Activated T-cell treated with anti-CD3 and anti-CD28 coated beads, Interleukin-2, amount 50 U/mL, for 48 hours (primary cell): ENCODE measurements at places on chromosomes 2 and 18.
A peak's percentile ranks its signal among the peaks of the same experiment; 100 is the strongest.

- DNase-seq = no peak
Observed at GRCh38 chr2:236946871-236947270, 138.8 kb upstream of the COPS8 start.

- no peak for DNase-seq
Observed at GRCh38 chr2:146874260-146874658, 970.6 kb upstream of the ACVR2A start.

- DNase-seq = no peak
Observed at GRCh38 chr2:1670636-1671035, 73.7 kb downstream of the PXDN start.

DNA sequence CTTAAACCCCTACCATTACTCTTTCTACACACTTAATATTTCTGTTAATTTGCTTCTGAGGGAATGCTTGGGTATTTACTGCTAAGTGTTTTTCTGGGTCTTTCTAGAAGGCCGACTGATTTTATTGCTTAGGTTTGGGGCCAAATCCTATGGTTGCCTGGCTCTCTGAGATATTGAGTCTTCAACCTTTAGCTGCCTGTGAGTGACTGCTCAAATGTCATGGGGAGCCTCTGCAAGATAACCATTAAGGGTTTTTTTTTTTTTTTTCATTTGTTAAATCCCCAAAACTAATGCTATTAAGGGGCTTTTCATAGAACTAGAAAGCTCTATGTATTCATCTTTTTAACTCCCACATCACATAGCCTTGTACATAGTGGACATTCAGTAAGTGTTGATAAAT lies 5.0 kb downstream of the OSBPL6 start:
- no peak for DNase-seq

- no peak for DNase-seq
Observed at GRCh38 chr2:236848501-236848900, 237.2 kb upstream of the COPS8 start.

- no peak for DNase-seq
Observed at GRCh38 chr2:106517329-106517728, 30.2 kb downstream of the CD8B2 start.

- DNase-seq = no peak
Observed at GRCh38 chr2:148582679-148583511, 61.7 kb upstream of the EPC2 start.

DNA sequence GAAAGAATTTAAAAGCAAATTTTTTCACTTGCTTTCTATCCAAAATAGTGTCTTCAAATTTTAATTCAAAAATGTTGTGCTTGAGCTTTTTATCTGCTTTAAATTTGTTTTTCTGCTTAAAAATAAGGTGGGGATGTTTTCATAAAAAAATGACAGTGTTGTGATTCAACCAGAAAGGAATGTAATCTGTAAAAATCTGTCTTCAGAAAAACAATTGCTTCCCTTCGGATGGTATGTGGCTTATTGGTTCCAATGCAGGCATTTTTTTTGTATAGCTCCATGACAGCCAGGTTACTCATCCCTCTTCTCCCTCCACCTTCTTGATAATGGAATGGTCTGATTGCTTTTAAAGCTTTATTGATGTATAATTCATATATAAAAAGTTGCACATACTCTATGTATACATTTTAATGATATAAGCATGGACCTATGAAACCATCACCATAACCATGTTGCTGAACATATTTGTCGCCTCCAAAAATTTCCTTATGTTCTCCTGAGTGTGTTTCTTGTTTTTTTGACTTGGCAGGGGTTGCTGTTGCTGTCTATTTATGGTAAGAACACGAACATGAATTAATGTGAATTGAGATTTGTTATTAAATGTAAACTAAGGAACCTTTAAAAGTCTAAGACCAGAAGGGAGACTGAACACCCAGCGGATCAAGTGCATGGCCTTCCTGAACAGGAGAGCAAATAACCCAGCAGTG lies 363.7 kb upstream of the SPHKAP start:
- no peak for DNase-seq

DNA sequence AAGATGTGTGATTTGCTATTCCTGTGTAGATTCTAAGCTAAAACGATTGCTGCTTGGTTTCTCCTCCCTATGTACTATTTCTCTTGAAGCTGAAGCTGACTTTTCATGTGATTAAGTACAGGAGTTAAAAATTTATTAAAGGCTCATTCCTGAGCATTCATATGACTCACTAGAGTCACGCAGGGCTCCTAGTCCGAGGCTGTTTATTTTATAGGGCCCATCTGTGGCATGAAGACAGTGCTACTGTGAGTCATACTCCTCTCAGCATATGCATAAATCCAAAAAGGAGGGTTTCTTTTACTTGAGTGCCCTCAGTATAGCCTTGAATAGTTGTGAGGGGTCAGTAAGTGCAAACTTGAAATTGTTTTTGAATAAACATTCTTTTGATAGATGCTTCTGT lies 378.8 kb downstream of the PTPRM start:
- no peak for DNase-seq

- no peak for DNase-seq
Observed at GRCh38 chr2:204754898-204755297, 209.6 kb downstream of the PARD3B start.

DNA sequence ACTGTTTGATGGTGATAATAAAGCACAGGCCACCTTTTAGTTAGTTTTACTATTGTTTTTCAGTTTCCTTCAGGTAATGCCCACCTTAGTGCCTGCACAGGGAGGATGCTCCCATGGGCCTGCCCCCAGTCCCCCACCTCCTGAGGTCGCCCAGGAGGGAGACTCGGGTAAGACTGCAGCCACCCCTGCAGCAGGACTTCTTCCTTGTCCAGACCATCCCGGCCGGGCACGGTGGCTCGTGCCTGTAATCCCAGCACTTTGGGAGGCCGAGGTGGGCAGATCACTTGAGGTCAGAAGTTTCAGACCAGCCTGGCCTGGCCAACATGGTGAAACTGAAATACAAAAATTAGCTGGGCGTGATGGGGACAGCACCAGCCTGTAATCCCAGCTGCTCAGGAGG lies 68.1 kb upstream of the TANC1 start:
- DNase-seq = no peak

GRCh38 chr2:215028231-215028630 lies 110.2 kb downstream of the ABCA12 start:
- no peak for DNase-seq

- no peak for DNase-seq
Observed at GRCh38 chr2:145157741-145158591, 638.0 kb upstream of the ZEB2 start.

GRCh38 chr2:204730603-204731002 lies 185.3 kb downstream of the PARD3B start:
- DNase-seq = no peak

DNA sequence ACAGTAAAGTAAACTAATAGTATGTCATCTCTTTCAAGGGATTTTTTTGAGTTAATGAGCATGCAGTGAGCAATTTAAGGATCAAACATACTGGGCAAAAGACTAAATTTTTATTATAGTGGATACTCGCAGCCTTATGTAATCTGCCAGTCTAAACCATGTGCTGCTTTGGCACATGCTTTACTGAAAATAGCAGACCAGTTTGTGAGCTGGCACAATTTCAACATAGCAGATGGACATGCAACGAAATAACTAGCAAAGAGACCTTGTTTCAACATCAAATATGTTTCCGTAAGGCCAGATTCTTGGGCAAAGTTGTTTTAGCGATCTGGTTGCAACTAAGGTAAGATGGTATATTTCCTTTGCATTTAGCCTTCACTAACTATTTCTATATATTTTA lies 807.3 kb downstream of the NR4A2 start:
- no peak for DNase-seq

DNA sequence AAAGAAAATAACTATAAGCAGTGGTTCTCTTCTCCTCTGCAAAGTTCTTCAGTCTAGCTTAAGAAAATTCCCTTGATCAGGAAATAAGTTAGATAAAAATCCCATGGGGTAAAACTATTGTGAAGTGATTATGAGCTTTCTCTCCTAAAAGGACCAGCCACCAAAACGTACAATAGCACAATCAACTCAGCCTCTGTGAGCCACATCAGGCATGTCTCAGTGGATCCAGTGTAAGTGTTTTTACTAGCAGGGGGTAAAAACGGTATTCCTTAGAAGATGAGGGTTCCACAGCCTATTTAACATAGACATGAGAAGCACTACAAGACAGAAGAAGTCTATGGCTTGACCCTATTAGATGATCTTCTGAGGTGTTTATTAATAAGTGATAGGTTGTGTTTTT lies 503.2 kb downstream of the PIK3C3 start:
- no peak for DNase-seq

GRCh38 chr2:46913471-46914381 lies 1.9 kb downstream of the MCFD2 start:
- DNase-seq = no peak

DNA sequence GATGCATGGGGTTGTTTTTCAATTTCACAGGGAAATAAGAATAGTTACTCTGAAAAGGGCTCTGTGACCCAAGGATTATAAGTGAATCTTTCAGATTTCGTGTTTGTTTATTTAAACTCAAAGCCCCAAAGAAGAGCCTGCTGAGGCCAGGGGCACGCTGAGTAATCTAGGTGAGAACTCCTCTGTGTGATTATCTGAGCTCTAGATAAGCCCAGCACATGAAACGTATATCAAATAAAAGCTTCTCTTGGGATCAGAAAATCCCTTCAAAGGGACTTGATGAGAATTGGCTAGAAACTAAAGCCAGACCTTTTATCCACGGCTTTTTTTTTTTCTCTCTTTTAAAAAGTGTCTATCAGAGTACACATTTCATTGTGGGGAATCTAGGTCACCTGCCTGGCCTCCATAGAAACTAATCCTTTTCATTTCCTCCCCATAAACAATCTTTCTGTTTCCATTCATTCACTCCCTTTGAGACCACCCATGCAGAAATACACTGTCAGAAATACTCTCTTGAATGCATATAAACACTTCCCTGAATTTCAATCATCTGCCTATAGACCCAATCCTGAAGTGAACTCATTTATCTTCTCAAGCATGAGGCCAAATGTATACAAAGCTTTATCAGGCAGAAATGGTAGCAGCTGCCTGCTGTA lies 137.4 kb downstream of the RIT2 start:
- no peak for DNase-seq

- no peak for DNase-seq
Observed at GRCh38 chr2:83006961-83007360, 1452.1 kb downstream of the SUCLG1 start.

GRCh38 chr2:204881655-204882054 lies 336.4 kb downstream of the PARD3B start:
- no peak for DNase-seq

- no peak for DNase-seq
Observed at GRCh38 chr2:207142461-207142860, 23.3 kb downstream of the KLF7 start.

GRCh38 chr2:17793803-17794354 lies 22.4 kb upstream of the MSGN1 start:
- no peak for DNase-seq

DNA sequence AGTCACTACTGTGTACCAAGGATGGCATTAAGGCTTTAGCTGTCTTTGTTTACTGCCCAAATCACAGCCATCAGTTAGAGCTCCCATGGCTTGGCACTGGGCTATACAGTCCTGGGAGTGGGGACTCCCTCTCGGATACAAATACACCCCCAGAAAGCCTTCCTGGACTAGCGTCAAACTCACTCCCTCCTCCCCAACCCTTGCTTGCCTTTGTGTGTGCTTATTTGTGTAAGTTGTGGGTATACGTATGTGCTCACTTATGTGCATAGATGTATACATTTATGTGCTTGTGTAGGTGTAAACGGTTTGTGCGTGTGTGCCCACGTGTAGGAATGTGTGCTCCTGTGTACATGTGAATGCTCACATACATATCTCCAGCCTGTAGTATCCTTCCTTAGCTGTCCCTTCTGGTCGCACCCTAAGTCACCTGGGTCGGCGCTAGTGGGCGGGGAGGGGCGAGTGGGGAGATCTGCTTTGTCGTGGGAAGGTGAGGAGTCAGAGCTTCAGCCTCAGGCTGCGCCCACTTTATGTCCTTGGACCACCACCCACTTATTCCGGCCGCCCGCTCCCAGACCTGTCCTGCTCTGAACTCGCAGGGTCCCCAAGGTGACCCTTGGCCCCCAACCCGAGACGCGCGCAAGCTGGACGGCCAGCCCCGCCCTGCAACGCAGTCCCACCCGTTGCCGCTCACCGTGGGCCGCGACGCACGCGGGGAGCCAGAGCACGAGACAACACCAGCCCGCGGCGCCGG lies 461 bp downstream of the PRADC1 start:
- peak; percentile 61 for DNase-seq

GRCh38 chr2:200130762-200131166 lies 175.4 kb downstream of the MAIP1 start:
- DNase-seq = no peak

DNA sequence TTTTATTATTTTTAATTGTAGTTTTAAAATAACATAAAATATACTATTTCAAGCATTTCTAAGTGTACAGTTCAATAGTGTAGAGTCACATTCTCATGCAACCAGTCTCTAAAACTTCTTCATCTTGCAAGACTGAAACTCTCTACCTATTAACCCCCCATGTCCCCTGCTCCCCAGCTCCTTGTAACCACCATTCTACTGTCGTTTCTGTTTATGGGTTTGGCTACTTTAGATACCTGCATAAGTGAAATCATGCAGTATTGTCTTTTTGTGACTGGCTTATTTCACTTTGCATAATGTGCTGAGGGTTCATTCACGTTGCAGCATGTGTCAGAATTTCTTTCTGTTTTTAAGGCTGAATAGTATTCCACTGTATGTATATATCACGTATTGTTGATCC lies 139.4 kb downstream of the SMAD7 start:
- no peak for DNase-seq

GRCh38 chr2:53317861-53318260 lies 449.7 kb upstream of the CHAC2 start:
- DNase-seq = no peak
